Ascending aorta (tissue), 2 donors: ENCODE measurements at places on chromosomes 2 and 18. TPM values are rescaled to one million over a fixed set of nuclear protein-coding genes. Genes with fewer than 3 reads are reported as not detected.

GRCh38 chr18:22734791-22735627 is 198.1 kb upstream of the RBBP8 start:
- H3K4me1 ChIP-seq = peaks cover 2% of the 10 kb centered on the region
- no peak overlapping the region for H3K27ac ChIP-seq
- DNase-seq = no peak
- no peaks in the 10 kb centered on the region for H3K27me3 ChIP-seq
- H3K36me3 ChIP-seq = no peaks in the 10 kb centered on the region

GRCh38 chr18:36186461-36187192 is 670 bp upstream of the MOCOS start:
- DNase-seq = no peak
- H3K27me3 ChIP-seq = no peaks in the 10 kb centered on the region
- no peak overlapping the region for H3K27ac ChIP-seq
- H3K4me3 ChIP-seq = peak overlapping the region; percentile 64
- no peaks in the 10 kb centered on the region for H3K36me3 ChIP-seq

DNA sequence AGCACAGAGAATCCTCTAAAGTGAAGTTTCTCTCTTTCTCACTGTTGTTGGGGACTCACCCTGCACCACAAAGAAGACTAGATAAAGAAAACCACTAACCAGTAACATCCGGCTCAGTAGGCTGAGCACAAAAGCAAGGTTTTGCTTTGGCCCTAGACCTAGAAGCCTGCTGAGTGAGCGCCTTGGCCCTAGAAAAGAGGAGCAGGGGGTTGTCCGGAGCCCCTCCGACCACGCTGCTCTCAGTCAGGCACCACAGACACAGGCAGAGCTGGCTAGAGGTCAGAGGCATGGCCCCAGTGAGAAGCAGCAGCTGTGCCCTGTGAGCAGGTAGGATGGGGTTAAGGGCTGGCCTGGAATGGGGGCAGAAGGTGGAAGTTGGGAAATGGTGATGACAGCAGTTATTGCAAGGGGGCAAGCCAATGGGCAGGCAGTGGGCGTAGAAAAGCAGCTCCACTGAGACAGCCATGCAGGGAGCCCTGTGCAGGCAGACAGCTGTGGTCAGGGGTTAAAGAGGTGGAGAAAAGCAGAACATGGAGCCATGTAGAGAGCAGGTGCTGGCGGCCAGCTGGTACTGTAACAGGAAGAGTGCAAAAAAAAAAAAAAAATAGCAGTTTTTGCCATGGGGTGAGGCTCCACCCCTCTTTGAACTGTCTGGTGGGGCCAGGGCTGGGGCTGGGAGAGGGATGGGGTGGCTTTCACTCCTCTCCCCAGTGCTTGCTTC is 36.9 kb upstream of the SLC14A1 start:
- H3K36me3 ChIP-seq = no peaks in the 10 kb centered on the region
- DNase-seq = no peak
- no peaks in the 10 kb centered on the region for H3K4me1 ChIP-seq

DNA sequence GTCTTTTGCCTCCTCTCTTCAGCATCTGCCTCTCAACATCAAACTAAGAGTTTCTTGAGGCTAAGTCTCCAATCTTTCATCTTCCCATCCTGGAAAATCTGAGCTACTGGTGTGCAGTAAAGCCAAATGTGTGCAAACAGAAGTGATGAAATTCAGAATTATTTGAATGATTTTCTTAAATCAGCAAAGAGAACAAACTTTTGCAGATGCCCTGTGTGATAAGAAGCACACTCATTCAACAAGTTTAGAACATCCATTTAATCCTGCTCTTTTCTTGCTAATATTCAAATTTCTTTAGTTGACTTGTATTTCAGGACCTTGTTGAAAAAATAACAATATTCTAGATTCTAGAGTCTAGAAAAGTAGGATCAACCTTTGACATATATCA is 1374.9 kb upstream of the CELF4 start:
- H3K27me3 ChIP-seq = no peaks in the 10 kb centered on the region
- H3K36me3 ChIP-seq = no peaks in the 10 kb centered on the region
- H3K4me3 ChIP-seq = no peak overlapping the region
- no peak overlapping the region for H3K27ac ChIP-seq

- no peaks in the 10 kb centered on the region for H3K36me3 ChIP-seq
- no peak for DNase-seq
- H3K4me3 ChIP-seq = peak overlapping the region; percentile 13
- H3K27me3 ChIP-seq = no peaks in the 10 kb centered on the region
- H3K4me1 ChIP-seq = peaks cover 12% of the 10 kb centered on the region
Measured at GRCh38 chr2:168518555-168519066, 62.5 kb downstream of the CERS6 start.

Gene IRS1
- 18.6 TPM for total RNA-seq

Gene UGT1A5
- not detected for total RNA-seq

Gene DYNAP
- not detected for total RNA-seq
